ENCODE measurements at places on chromosomes 12 and 14.

DNA sequence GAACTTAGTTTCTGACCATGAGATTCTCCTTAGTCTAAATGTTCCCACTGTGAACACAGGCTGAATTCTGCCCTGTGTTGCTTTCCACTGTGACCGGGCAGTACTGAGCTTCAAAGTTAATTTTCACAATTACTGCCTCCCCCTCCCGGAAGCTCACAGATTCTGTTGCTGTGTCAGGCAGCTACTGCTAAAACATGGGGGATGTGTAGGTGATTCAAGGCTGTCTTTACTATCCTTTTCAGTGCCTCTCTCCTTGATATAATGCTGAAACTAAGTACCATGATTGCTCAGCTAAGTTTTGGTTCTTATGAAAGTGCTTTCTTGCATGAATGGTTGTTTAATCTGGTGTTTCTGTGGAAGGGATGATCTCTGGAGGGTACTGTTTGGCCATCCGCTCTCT is 428.3 kb upstream of the NOVA1 start:
- no peak for DNase-seq

DNA sequence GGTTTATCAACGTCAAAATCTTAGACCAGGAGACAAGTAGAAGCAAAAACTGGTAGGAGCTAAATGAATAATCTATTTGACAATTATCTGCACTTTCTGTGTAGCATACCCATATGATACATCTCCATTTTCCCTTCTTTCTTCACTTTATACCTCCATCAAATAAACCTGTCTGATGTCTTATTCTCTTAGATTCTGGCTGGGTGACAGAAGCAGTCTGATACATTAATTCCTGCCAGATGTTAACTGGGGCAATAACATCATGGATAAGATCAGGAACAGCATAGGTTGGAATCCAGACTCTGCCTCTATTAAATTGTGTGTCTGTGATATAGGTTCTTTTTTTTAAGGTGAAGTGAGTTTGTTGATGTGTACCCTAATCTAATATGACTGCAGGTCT is 11.7 kb upstream of the RERG start:
- no peak for DNase-seq

GRCh38 chr14:101360054-101360911 is 201.0 kb upstream of the DIO3 start:
- no peak for DNase-seq

DNA sequence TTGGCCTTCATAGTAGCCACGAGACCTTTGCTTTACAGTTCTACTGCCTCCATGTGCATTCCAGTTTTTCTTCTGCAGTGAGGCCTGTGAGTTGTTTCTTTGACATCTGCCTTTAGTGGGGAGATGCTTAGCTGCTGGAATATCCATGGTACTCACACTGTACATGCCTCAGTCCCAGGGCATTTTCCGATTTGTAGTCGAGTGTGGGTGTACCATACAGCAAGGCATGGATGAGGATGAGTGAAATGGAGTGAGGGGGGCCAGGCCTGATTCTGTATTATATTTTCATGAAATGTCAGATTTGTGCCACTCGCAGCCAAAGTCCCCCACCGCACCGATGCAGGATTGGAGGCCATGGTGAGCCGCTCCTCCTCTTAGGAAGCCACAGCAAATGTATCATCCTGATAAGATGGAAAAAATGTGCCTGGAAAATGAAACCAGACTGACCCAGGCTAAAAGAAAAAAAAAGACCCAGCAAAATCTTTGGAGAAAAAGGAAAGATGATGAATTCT is 173.0 kb downstream of the ADGRD1 start:
- DNase-seq: no peak

- DNase-seq: no peak
Measured at GRCh38 chr14:77120771-77121743, 20.5 kb downstream of the ZDHHC22 start.

GRCh38 chr14:59123531-59123930 is 64.9 kb upstream of the DAAM1 start:
- DNase-seq: no peak

DNA sequence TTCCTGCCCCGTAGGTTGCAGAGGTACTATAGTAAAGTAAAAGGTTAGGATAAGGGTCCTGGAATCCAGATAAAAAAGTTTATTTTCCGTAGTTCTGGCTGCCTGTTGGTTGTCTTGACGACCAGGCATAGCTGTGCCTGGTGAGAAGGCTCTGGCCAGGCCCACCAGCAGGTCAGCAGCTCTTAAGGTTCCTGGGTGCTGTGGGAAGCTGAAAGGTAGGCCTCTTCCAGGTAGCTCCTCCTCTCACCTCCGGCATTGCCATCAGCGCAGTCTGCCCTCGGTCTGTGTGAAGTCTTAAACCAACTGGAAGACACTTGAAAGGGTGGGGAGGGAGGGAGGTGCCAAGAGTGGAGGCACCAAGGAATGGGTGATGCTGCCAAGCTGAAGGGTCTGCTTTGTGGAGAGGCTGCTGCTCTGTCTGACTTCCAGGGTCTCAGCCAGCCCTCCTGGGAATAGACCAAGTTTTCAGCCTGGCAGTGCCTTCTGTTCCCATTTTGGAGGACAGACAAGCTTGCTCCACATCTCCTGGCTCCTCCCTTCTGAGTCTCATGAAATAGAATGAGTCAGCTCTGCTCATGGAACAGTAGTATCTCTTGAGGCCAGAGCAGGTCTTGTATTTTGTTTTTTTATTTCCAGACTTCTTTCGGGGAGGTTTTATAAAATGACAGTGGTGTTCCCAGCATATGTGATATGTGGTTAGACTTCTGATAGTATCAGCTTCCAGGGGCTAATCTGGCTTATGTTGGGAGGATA is 5.2 kb upstream of the ACADS start:
- no peak for DNase-seq

GRCh38 chr12:25887367-25887766 is 71.1 kb upstream of the RASSF8 start:
- DNase-seq: no peak

GRCh38 chr12:124866195-124866882 is 2.7 kb upstream of the SCARB1 start:
- DNase-seq: no peak

Data from stimulated activated CD8-positive, alpha-beta memory T cell treated with anti-CD3 and anti-CD28 coated beads, Interleukin-7, amount 100 ng/mL, for 24 hours (primary cell).